Vagina (tissue), 2 donors: ENCODE measurements at places on chromosomes 3 and 15.

DNA sequence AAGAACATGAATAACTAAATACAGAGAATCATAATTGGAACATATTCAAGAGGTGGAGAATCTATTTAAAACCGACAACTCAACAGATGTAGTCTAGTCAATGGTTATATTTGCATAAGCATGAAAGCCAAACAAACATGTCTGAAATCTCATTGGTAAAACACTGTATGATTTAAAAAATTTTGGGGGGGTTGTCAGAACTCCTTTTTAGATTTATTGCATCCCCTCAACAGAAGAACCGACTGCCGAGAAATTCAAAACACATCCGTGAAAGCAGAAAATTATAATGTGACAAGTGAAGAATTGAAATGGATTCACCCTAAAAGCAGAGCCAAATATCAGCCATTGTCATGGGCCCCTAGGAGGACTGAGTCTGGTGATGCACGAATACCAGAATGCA is 633.4 kb upstream of the KCNMB2 start:
- no peaks in the 10 kb centered on the region for H3K36me3 ChIP-seq
- no peak for DNase-seq
- H3K27ac ChIP-seq: no peak overlapping the region
- H3K27me3 ChIP-seq: no peaks in the 10 kb centered on the region
- peaks cover 33% of the 10 kb centered on the region for H3K4me1 ChIP-seq
- H3K4me3 ChIP-seq: no peak overlapping the region

GRCh38 chr3:139509631-139510030 is 29.9 kb downstream of the RBP1 start:
- H3K27ac ChIP-seq: no peak overlapping the region
- H3K36me3 ChIP-seq: no peaks in the 10 kb centered on the region

DNA sequence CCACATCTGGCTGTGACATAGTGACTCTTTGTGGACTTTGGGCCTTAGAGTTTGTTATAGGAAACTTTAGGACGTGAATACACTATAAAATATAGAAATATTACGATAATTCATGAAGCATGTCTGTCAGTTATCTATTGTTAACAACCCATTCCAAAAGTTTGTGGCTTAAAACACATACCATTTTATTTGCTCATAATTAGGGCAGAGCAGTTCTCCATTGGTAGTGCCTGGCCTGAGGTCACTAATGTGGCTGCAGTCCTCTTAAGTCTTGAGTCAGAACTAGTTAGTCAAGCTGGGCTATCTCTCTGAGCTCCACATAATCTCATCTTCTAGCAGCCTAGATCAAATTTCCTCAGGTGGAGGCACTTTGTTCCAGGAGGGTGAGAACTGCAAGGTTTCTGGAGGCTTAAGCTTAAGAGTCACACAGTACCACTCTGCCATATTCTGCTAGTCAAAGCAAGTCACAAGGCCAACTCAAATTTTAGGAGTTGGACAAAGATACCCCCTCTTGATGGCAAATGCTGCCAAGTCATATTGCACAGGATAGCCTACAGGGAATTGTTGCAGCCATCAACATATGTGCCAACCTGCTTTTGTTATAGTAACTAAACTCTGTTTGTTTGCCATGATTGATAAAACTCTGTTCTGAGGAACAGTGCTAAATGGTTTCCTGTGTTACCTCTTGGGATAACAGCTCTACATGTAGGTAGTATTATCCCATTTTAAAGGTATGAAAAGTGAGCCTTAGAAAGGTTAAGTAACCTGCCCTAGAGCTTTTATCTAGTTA is 8.7 kb downstream of the ATXN7 start:
- H3K4me3 ChIP-seq: no peak overlapping the region
- H3K27ac ChIP-seq: no peak overlapping the region
- peaks cover 39% of the 10 kb centered on the region for H3K4me1 ChIP-seq
- DNase-seq: no peak
- no peaks in the 10 kb centered on the region for H3K36me3 ChIP-seq

DNA sequence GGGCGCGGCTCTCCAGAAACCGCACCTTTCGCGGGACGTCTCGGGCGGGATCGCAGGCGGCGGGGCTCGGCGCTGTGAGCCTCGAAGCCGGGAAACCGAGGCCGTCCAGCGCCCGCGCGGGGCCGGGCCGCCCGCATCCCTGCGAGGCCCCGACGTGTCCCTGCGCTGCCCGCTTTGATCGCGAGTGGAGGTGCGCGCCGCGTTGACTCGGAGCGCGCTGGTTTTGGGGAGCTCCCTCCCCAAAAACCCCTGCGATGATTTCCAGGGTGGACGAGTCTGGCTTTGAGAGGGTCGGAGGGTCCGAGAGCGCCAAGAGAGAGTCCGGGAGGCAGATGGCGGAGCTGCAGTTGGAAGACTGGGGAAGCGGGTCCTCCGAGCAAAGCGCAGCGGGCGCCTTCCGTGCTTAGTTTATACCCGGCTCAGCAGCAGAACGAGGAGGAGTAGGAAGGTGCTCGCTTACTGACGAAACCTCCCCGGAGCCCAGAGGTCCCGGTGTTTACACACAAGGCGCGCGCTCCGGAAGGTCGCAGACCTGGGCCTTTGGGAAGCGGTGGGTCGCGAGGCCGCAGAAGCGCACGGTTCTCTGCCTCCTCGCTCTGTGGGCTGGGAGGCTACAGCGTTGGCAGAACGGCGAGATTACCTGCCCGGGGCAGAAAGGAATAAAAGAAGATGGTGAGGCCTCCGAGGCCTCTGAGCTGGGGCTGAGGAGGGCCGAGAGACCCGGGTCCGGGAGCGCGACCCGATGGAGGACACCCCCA is 687 bp downstream of the ALDH1A3 start:
- peaks cover 7% of the 10 kb centered on the region for H3K4me1 ChIP-seq
- H3K4me3 ChIP-seq: peak overlapping the region; percentile 56
- H3K27me3 ChIP-seq: no peaks in the 10 kb centered on the region
- no peak for DNase-seq

- H3K4me1 ChIP-seq: peaks cover 37% of the 10 kb centered on the region
- peak overlapping the region; percentile 2 for H3K27ac ChIP-seq
- H3K27me3 ChIP-seq: no peaks in the 10 kb centered on the region
- no peaks in the 10 kb centered on the region for H3K36me3 ChIP-seq
- no peak for DNase-seq
These were observed 31.9 kb downstream of the RAB8B start for GRCh38 chr15:63221346-63221745.

- no peaks in the 10 kb centered on the region for H3K36me3 ChIP-seq
- no peaks in the 10 kb centered on the region for H3K4me1 ChIP-seq
- no peak for DNase-seq
- no peaks in the 10 kb centered on the region for H3K27me3 ChIP-seq
- H3K27ac ChIP-seq: no peak overlapping the region
These were observed 15.8 kb downstream of the WNT7A start for GRCh38 chr3:13863965-13864595.

DNA sequence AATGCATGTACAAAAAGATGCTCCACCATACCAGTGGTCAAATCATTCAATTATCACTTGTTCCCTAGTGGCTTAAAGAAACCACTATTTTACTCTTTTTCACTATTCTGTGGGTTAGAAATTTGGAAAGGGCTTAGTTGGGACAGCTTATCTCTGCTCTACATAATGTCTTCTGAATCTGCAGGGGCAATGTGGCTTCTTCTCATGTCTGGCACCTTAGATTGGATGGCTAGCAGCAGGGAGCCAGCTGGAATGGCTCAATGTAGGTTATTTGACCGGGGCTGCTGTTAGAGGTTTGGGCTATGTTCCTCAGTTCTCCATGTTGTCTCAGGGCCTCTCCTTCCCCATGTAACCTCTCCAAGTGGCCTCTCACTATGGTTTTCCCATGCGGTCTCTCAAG is 57.5 kb upstream of the EPHB1 start:
- no peaks in the 10 kb centered on the region for H3K4me1 ChIP-seq
- H3K36me3 ChIP-seq: no peaks in the 10 kb centered on the region
- no peak overlapping the region for H3K4me3 ChIP-seq
- H3K27ac ChIP-seq: no peak overlapping the region
- H3K27me3 ChIP-seq: no peaks in the 10 kb centered on the region

- no peak for DNase-seq
- H3K4me3 ChIP-seq: no peak overlapping the region
- H3K36me3 ChIP-seq: no peaks in the 10 kb centered on the region
- H3K4me1 ChIP-seq: no peaks in the 10 kb centered on the region
- H3K27ac ChIP-seq: no peak overlapping the region
These were observed 17.9 kb downstream of the PLS1 start for GRCh38 chr3:142614059-142614626.

- no peak overlapping the region for H3K27ac ChIP-seq
- DNase-seq: no peak
- H3K4me1 ChIP-seq: peaks cover 5% of the 10 kb centered on the region
- H3K36me3 ChIP-seq: no peaks in the 10 kb centered on the region
These were observed 1.4 kb downstream of the ARL14 start for GRCh38 chr3:160678292-160678842.

DNA sequence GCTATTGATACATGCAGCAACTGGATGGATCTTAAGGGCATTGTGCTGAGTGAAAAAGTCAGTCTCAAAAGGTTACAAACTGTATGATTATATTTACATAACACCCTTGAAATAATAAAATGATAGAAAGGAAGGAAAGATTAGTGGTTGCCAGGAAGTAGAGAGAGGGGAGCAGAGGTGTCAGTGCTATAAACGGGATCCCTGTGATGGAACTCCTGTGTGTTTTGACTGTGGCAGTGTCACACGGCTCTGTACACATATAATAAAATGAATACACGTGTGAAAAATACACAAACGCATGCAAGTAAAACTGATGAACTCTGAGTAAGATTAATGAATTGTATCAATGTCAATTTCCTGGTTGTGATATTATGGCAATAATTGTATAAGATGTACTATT is 60.3 kb downstream of the TCAIM start:
- H3K4me3 ChIP-seq: no peak overlapping the region
- H3K27ac ChIP-seq: no peak overlapping the region
- no peaks in the 10 kb centered on the region for H3K4me1 ChIP-seq
- H3K36me3 ChIP-seq: peaks cover 8% of the 10 kb centered on the region
- no peak for DNase-seq
- no peaks in the 10 kb centered on the region for H3K27me3 ChIP-seq

DNA sequence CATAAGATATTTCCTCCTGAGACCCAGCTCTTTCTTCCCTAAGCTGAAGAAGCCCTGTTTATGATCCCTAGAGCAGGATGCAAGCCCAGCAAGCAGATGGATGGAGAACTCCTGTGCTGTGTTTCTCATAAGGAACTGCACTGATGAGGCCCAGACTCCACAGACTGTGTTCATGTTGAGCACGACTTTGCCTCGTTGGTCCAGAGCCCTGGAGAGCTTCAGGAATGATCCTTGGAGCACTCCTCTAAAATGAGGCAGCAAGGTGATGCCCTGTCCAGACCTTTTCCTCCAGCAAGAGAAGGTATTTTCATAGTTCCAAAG is 83.8 kb downstream of the MYLK start:
- H3K27ac ChIP-seq: no peak overlapping the region
- no peak overlapping the region for H3K4me3 ChIP-seq
- H3K4me1 ChIP-seq: peaks cover 12% of the 10 kb centered on the region
- DNase-seq: no peak

DNA sequence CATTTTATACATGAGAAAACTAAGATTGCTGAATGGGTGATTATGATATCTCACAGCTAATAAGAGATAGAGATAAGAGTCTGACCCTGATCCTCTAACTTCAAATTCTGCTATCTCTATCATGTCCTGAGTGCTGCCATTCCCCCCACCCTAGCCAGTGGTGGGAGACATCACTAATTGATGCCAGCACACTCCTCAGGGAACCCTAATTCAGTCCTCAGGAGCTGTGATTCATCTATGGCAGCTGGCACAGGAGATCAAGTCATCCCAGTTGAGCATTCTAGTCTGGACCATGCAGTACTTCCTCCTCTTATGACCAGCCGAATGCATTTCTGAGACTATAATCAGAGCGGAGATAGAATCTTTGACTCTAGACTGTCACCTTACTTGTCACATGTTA is 71.9 kb downstream of the SYNM start:
- H3K4me3 ChIP-seq: no peak overlapping the region
- no peak overlapping the region for H3K27ac ChIP-seq
- no peaks in the 10 kb centered on the region for H3K27me3 ChIP-seq
- DNase-seq: no peak

DNA sequence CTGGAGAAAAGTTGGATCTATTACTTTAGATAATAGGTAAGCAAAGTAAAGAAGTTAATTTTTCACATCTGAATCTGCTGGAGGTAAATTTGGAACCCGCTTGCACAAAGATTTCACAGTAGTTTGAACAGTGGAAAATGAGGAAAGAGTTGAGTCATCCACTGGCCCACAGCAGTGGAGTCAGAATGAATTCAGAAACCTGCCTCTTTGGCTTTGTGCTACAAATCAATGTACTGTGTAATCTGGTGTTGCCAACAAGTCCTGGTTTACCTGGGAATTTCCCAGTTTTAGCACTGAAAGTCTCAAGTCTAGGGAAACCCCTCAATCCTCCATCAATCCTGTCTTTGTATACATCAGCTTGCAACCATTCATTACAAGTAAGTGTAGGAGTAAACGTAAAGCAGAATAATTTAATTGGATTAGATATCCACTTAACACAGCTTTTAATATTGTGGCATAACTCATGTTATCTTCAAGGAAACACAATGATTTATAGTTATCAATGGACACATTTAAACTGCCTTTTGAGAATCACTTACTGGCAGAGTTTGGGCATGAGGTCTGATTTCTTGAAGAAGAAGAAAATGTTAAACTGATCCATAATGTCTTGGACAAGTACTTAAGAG is 100.6 kb downstream of the DCLK3 start:
- H3K36me3 ChIP-seq: no peaks in the 10 kb centered on the region
- no peaks in the 10 kb centered on the region for H3K27me3 ChIP-seq
- DNase-seq: no peak
- H3K4me3 ChIP-seq: no peak overlapping the region

DNA sequence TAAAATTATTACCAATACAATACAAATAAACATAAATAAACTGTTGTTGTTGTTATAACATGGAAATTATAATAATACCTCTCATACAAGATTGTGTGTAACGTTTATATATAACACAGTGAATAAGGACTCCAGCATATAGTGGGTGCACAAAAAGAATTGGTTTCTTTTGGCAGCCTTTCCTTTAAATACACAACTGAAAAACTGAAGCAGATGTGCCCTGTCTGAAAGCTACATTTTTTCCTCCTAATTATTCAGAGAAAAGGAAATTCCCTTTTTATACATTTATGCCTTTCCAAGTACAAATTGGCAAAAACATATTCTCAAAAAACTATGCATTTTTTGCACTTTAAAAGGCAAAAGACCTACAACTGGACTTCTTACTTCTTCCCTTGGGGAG is 928.9 kb upstream of the NR2F2 start:
- H3K36me3 ChIP-seq: no peaks in the 10 kb centered on the region
- no peak overlapping the region for H3K27ac ChIP-seq
- H3K27me3 ChIP-seq: no peaks in the 10 kb centered on the region
- no peak for DNase-seq
- no peak overlapping the region for H3K4me3 ChIP-seq
- no peaks in the 10 kb centered on the region for H3K4me1 ChIP-seq

GRCh38 chr3:109548192-109548938 is 211.0 kb upstream of the DPPA4 start:
- H3K36me3 ChIP-seq: no peaks in the 10 kb centered on the region
- no peak for DNase-seq
- H3K27me3 ChIP-seq: no peaks in the 10 kb centered on the region
- H3K4me3 ChIP-seq: no peak overlapping the region
- no peaks in the 10 kb centered on the region for H3K4me1 ChIP-seq

GRCh38 chr3:49634736-49635135 is 39.4 kb upstream of the APEH start:
- H3K36me3 ChIP-seq: no peaks in the 10 kb centered on the region
- H3K4me3 ChIP-seq: no peak overlapping the region
- H3K27me3 ChIP-seq: no peaks in the 10 kb centered on the region
- peaks cover 18% of the 10 kb centered on the region for H3K4me1 ChIP-seq
- no peak for DNase-seq
- H3K27ac ChIP-seq: no peak overlapping the region
